ENCODE measurements at places on chromosomes 4 and X.

DNA sequence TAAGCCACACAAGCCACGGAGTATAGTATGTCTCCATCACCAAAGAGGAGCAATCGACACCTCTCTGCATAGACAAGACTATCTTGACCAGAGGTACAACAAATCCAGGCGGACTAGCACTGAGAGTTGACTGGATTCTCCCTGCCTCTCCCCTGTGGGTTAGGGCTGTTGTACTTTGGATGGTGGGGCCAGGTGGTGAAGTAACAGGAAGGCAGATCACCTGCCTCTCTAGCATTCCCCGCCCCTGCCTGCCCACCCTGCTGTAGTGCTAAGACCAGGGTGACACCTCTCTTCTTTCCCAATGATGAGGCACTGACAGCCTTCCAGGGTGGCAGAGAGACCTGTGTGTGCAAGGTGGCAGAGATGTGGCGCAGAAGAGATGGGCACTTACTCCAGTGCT is 47.5 kb upstream of the TRIM2 start:
- DNase-seq: no peak

GRCh38 chr4:47374477-47374876 is 89.0 kb downstream of the COMMD8 start:
- no peak for DNase-seq

- no peak for DNase-seq
Observed at GRCh38 chrX:137891431-137891830, 325.5 kb downstream of the ZIC3 start.

DNA sequence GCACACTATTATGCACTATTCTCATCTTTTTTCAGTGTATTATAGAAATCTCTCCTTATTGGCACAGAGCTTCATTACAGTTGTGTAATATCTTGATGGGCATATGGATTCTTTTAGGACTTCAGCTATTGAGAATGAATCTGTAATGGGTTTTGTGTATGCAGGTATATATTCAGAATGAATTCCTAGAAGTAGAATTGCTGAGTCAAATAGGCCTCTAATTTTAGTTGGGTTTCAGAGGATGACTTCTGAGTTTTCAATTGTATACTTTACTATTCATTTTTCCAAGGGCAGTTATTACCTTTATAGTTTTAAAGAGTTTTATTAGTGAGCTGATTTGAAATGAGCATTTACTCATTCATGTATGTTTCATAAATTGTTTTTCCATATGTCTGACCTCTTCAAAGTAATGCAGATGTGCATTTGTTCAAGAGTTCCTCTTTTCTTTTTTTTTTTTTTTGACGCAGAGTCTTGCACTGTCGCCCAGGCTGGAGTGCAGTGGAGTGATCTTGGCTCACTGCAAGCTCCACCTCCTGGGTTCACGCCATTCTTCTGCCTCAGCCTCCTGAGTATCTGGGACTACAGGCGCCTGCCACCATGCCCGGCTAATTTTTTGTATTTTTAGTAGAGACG is 19.5 kb downstream of the CASP6 start:
- DNase-seq: no peak

GRCh38 chrX:17579026-17579425 is 158.3 kb upstream of the SCML1 start:
- no peak for DNase-seq

DNA sequence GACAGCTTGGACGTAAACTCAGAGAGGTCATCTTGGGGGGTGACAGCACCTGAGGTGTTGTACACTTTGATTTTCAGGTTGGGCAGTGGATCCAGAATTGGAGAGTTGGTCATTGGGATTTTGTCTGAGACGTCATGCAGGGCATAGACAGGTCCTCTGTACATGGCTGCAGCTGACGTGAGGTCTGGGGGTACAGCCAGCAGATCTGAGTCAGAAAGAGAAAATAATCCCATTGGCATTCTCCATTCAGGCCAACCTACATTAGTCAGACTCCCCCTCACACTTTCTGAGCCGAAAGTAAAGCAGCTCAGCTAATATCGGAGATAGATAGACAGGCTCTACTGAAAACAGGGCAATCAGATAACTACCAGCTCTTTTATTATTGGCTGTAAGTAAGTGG is 329.7 kb downstream of the UNC5C start:
- no peak for DNase-seq

DNA sequence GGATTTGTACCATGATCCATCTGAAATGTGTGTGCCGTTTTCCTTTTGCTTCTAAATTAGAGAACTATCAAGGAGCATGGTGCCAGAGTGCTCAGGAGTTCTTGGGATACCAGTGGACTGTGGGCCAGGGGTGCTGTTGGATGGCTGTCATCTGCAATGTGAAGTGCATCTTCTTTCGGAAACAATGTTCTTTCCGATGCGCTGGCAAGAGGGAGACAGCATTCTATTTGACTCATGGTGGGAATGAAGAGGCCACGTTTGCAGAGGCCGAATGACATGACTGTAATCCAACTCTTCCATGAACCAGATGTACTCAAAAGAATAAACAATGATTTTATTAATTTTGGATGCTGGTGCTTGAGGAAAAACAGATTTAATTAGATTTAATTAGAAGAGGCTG is 45.5 kb downstream of the SORCS2 start:
- no peak for DNase-seq

GRCh38 chr4:112128452-112128851 is 16.8 kb upstream of the FAM241A start:
- no peak for DNase-seq

DNA sequence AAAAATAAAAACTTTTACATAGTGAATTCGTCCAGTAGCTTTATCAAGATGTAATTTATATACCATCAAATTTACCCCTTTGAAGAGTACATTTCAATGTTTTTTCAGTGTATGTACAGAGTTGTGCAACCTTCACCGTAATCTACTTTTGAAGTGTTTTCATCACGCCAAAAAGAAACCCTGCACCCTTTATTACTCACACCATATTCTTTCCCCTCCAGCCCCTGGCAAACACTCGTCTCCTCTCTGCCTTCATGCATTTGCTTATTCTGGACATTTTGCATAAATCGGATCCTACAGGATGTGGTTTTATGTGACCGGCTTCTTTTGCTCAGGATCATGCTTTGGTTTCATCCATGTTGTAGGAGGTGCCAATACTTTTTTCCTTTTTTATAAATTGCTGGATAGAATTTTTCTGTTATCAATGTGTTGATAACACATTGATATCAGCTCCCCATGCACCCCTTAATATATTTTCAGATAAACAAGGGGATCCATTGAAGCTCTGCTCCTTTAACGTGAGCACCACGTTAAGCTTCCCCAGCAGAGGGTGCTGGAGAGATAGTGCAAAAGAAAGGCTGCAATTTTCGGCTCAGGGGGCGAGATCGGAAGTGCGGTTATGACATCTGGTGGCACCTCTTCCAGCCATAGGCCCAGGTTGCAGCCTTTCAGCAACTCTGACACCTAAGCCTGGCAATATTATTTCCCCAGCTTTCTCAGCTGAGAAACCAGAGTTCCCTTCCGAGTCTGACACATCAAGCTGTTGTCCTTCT is 100.1 kb upstream of the VCX3B start:
- DNase-seq: no peak

GRCh38 chr4:152304220-152304619 is 231.7 kb downstream of the FBXW7 start:
- no peak for DNase-seq

GRCh38 chrX:51893931-51894696 is 691 bp downstream of the MAGED1 start:
- no peak for DNase-seq

GRCh38 chrX:119121341-119121740 is 6.3 kb downstream of the KIAA1210 start:
- DNase-seq: no peak

DNA sequence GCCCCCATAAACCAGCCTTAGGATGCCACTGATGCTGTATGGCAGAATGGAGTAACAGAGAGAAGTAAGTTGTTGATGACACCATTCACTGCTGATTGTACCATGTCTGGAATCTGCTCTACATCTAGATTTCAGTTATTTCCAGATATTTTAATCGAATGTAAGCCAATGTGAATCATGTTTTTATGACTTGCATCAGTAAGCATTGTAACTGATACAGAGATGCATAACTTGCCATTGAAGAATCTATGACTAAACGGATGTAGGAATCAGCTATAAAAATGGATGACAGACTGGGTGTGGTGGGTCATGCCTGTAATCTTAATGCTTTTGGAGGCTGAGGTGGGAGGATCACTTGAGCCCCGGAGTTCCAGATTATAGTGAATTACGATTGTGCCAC is 161.0 kb upstream of the GATB start:
- no peak for DNase-seq

DNA sequence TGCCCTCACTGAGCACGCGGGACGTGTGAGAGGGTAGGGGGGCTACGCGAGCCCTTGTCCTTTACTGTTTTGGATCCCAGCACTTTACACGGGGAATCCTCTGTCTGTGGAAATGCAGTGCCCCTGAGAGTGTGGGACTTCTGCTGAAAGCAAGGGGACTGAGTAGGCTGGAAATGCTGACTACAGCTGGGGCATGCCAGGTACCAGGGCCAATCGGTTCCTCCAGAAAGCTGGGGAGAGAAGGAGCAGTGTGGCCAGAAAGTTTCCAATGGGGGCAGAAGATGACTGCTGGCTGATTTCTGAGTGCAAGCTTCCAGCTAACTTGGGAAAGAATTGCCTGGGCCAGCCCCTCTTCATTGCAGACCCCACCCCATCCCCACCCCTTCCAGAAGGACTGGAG is 1.5 kb downstream of the NHSL2 start:
- DNase-seq: no peak

DNA sequence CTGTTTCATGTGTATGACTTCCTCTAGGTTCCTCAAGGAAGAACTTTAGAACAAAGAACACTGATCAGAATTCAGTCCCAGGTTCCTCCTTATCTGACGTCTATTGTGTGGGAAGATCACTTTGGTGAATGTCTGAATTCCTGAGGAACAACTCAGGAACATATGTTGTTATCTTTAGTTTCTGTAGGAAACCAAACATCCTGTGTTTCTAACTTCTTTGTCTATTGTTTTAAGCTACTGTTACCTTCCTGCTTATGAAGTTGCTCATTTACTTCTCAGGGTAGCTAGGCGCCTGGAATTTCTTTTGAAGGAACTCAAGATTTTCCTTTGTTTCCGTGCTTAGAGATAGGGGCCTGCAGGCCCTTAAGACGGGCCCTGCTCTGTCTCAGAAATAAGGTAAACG is 46.2 kb downstream of the MAGEB5 start:
- no peak for DNase-seq

- no peak for DNase-seq
Observed at GRCh38 chr4:10333942-10334341, 123.3 kb downstream of the ZNF518B start.

- no peak for DNase-seq
Observed at GRCh38 chrX:68915778-68916177, 87.0 kb downstream of the EFNB1 start.

GRCh38 chrX:37767430-37767829 is 12.4 kb upstream of the CYBB start:
- DNase-seq: no peak

DNA sequence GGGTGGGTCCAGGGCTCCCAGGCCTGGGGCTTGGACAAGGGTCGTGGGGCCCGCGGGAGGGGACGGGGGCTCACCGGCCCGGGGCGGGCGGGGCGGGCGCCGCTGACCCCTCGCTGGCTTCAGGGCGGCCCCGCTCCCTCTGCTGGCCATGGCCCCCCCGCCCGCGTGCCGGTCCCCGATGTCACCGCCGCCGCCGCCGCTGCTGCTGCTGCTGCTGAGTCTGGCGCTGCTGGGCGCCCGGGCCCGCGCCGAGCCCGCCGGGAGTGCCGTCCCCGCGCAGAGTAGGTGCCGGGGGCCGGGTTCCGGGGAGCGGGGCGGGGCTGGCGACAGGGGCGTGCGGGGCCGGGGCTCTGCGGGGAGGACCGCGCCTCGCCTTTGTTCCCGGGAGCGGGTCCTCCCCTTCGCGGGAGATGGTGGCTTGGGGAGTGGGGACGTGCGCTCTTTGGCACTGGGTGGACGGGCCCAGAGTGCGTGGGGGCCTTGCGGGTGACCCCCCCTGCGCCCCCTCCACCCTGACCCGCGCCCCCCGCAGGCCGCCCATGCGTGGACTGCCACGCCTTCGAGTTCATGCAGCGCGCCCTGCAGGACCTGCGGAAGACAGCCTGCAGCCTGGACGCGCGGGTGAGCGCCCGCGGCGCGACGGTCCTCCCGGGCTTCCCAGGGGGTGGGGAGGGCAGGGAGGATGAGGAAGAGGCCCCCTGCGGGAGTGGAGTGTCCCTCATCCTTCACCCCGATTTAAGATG is 16.8 kb upstream of the NAT8L start:
- no peak for DNase-seq

DNA sequence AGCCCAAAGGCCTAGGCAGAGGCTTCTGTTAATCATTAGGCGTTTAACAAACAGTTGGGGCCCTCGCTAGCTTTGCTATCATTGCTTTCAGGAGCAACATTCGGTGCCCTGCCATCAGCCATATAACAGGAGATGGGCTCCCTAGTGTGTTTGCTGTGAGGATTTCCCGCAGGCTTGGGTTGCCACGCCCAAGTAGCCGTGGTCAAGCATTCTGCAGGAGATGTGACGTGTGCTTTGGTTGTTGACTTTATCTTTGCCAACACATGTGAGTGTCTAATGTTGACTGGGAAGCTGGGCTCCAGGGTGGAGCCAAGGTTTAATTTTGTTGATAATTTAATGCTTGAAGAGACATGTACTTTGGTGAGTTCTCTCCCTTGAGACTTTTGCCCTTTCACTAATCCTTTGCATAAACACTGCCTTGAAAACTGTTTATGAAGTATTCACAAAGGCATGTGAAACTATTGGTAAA is 184.6 kb upstream of the KIT start:
- DNase-seq: no peak

DNA sequence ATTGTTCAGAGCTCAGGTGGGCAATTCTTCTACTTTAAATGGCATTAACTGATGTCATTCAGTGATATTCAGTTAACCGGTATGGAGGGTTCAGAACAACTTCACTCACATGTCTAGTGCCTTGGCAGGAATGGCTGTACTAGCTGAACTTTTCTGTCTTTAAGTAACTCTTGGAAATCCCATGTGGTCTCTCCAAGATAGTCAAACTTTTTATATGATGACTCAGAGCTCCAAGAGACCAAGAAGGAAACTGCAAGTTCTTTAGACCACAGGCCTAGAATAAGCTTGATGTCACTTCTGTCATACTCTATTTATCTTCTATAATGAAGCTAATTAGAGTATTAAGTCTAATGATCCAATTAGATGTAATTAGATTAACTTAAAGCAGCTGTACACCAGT is 24.9 kb downstream of the LHFPL1 start:
- DNase-seq: no peak

GRCh38 chrX:65821721-65822496 is 154.5 kb downstream of the MSN start:
- peak; percentile 4 for DNase-seq

DNA sequence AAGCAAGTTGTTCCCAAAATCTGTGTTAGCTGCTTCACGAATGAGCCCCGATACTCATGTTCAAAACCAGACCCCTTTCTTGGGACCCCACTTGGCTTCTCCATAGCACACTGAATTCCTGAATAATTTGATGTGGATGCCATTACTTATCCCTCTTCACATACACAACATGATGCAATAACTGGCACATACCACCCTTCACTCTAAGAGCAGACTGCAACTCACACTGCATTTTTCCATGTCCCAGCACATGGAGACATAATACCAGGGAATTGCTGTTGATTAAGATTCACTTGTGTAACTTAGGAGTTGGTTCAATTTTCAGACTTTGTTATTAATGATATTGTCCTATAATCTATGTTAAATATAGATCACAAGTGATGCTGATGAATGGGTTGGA is 213.4 kb downstream of the MAML3 start:
- DNase-seq: no peak
